Left ventricle myocardium inferior (tissue), 1 donor: ENCODE measurements at places on chromosomes 12 and 14. TPM values are rescaled to one million over a fixed set of nuclear protein-coding genes. Genes with fewer than 3 reads are reported as not detected.

DNA sequence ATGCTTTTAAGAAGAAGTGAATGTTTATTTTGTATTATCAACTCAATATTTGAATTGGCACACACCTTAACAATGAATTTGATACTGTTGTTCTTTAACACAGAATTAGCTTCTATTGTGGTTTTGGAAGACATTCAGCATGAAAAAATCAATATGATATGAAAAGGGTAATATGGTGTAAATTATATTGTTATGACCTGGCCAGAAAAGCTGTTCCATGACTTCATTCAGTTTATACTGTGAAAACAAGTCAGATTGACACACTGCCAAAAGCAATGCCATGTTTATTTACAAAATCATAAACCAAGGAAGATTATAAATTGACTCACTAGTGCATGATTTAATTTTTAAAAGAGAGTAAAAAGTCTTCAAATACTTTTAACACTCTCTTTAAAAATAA, 851.4 kb upstream of the SEL1L start:
- H3K4me1 ChIP-seq: no peaks in the 10 kb centered on the region
- H3K4me3 ChIP-seq: no peak overlapping the region
- no peaks in the 10 kb centered on the region for H3K36me3 ChIP-seq

- peak overlapping the region; percentile 96 for H3K27ac ChIP-seq
- DNase-seq: no peak
- H3K36me3 ChIP-seq: peaks cover 7% of the 10 kb centered on the region
- no peaks in the 10 kb centered on the region for H3K27me3 ChIP-seq
- peaks cover 77% of the 10 kb centered on the region for H3K4me1 ChIP-seq
- H3K4me3 ChIP-seq: peak overlapping the region; percentile 89
Measured at GRCh38 chr14:103528146-103528586, 830 bp upstream of the TRMT61A start.

Gene CCDC38
- total RNA-seq: 0.22 TPM

Gene ACRBP
- total RNA-seq: 1.4 TPM

Gene ADAM21
- 0.38 TPM for total RNA-seq

DNA sequence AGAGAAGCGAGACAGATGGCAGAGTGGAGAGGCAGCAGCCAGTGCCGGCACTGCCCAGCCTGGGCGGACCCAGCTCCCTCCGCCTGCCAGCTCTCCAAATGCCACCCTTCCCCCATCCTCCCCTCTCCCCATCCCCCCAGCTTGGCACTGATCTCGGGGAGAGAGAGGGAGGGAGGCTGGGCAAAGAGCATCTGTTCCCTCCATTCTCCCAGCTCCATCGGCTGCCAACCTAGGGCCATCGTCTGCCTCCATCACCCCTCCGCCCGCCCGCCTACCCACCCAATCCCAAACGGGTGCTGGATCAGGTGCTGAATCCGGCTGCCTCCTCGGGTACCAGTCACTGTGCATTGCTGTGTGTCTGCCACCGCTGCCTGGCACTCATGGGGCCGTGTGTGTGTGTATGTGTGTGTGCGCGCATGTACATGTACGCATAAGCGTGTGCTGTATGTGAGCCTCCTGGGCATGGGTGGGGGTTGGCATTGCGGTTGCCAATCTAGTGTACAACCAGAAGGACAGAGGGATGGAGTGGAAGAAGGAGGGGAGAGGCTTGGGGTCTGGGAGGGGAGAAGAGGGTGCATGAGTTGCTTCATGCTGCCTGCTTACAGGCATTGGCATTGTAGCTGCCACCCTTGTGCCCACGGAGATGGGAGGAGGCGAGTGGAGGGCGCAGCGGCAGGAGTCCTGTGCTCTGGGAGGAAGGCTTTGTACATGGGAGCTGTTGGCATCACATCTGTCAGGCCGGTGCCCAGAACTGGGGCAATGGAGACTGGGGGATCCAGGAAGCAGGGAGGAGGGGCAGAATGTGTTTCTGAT, 38.4 kb downstream of the ZFHX2 start:
- H3K36me3 ChIP-seq: no peaks in the 10 kb centered on the region
- no peaks in the 10 kb centered on the region for H3K27me3 ChIP-seq
- H3K4me3 ChIP-seq: no peak overlapping the region
- no peak for DNase-seq
- H3K27ac ChIP-seq: no peak overlapping the region
- H3K4me1 ChIP-seq: no peaks in the 10 kb centered on the region

Gene SDR9C7
- not detected for total RNA-seq

GRCh38 chr12:59446116-59446515, 149.7 kb upstream of the SLC16A7 start:
- no peak for DNase-seq
- H3K36me3 ChIP-seq: no peaks in the 10 kb centered on the region
- H3K27me3 ChIP-seq: no peaks in the 10 kb centered on the region
- no peak overlapping the region for H3K4me3 ChIP-seq
- H3K27ac ChIP-seq: no peak overlapping the region
- no peaks in the 10 kb centered on the region for H3K4me1 ChIP-seq

Gene KCNA5
- 2.6 TPM for total RNA-seq

GRCh38 chr12:121120323-121120722, 12.4 kb upstream of the P2RX7 start:
- H3K36me3 ChIP-seq: no peaks in the 10 kb centered on the region
- H3K27me3 ChIP-seq: no peaks in the 10 kb centered on the region
- DNase-seq: no peak
- peaks cover 9% of the 10 kb centered on the region for H3K4me1 ChIP-seq
- H3K4me3 ChIP-seq: no peak overlapping the region

Gene CLEC7A
- total RNA-seq: 1.3 TPM

DNA sequence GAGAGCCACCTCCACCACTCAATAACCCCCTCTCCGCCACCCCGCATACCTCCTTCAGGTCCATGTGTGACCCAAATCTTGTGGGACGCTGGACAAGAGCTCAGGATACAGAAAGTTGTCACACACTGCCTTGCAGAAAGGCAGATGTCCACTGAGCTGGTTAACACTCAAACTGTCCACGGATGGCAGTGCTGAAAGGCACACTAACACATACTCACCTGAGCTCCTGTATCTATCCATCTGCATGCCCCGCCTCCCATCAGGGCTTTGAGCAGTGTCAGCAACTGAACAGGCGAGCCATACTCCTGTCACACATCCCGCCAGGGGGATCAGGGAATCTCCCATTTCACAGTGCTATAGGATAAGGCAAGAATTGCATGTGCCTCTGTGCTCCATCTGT, 642.0 kb downstream of the GALC start:
- no peaks in the 10 kb centered on the region for H3K36me3 ChIP-seq
- H3K4me1 ChIP-seq: no peaks in the 10 kb centered on the region
- H3K27ac ChIP-seq: no peak overlapping the region

DNA sequence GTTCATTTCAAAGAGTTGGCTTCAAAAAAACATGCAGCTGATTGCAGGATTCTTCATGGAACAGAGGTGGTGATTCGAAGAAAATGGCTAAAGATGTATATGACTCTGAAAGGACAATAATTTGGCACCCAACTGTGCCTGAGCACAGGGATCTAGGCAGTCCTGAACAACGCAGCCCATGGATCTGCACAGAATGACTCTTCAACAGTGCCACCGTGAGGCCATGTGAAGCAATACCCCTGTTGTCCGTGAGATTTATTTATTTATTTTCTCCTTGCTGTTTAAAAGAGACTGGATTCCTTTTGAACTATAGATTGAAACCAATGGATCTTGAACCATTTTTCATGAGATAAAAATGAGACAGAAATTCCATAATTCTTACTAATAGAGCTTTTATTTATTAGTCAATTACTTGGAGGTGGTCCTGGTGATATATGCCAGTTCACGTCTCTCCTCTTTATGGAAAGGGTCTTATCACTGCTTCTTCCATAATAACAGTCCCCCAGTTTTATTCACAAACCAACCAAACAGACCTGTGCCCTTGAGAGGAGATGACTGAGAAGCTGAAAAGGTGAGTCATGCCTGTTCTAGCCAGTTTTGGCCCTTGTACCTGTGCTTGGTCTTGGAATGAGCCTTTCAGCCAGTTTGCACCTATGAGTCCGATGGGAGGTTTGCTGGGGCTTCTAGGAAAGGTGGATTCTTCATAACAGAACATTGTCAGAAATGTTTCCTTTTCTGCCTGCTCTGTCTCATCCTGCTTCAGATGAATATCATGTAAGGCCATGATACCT, 1598.3 kb downstream of the AACS start:
- H3K27ac ChIP-seq: no peak overlapping the region
- no peaks in the 10 kb centered on the region for H3K36me3 ChIP-seq
- H3K27me3 ChIP-seq: peaks cover 20% of the 10 kb centered on the region
- no peaks in the 10 kb centered on the region for H3K4me1 ChIP-seq

DNA sequence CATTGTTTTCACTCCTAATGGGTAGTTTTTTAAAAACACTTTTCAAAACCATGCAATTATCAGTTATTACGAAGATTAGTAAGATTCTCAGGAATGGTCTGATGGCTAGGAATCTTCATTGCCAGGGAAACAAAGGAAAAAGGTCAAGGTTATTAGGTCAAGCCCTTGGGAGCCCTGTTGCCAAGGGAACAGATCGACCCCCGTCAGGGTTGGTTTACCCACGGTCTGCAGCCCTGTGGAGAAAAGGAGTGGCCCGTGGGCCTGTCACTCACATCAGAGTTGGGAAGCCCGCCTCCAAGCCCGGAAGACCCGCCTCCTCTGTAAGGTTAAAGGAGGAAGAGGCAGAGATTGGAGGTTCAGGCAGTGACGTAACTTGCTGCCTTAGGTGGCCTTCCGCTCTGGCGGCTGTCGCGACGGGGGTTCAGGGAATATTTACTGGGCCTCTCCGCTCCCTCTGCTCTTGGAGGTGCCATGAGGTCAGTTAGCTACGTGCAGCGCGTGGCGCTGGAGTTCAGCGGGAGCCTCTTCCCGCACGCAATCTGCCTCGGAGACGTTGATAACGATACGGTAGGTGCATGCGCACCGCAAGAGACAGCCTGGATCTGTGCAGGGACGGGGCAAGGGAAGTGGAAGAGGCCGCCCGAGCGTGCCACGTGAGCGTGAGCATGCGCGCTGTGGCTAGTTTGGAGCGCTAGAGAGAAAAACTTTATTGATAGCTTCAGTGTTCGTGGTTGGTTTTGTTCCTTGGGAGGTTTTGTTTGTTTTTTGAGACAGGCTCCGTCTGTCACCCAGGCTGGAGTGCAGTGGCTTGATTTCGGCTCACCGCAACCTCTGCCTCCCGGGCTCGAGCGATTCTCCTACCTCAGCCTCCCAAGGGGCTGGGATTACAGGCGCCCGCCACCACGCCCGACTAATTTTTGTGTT, at the start of gene ITFG2:
TSS of gene ITFG2 (plus strand) at position 379 of the 924 bp plus-strand sequence. CDS start at position 472, 93 bp downstream.
- H3K27ac ChIP-seq: peak within 1 kb of the TSS; percentile 99
- peaks cover 27% of the 10 kb centered on the region for H3K4me1 ChIP-seq
- H3K27me3 ChIP-seq: no peaks in the 10 kb centered on the region
- peak; percentile 98 for DNase-seq
- peaks cover 19% of the 10 kb centered on the region for H3K36me3 ChIP-seq
